ENCODE measurements at places on chromosomes 5 and 9. TPM values are rescaled to one million over a fixed set of nuclear protein-coding genes. Genes with fewer than 3 reads are reported as not detected.

- DNase-seq = no peak
- no peaks in the 10 kb centered on the region for H3K36me3 ChIP-seq
- H3K27me3 ChIP-seq = no peaks in the 10 kb centered on the region
- peaks cover 23% of the 10 kb centered on the region for H3K4me1 ChIP-seq
- no peak overlapping the region for H3K27ac ChIP-seq
Measured at GRCh38 chr9:104853159-104853558, 74.8 kb downstream of the ABCA1 start.

DNA sequence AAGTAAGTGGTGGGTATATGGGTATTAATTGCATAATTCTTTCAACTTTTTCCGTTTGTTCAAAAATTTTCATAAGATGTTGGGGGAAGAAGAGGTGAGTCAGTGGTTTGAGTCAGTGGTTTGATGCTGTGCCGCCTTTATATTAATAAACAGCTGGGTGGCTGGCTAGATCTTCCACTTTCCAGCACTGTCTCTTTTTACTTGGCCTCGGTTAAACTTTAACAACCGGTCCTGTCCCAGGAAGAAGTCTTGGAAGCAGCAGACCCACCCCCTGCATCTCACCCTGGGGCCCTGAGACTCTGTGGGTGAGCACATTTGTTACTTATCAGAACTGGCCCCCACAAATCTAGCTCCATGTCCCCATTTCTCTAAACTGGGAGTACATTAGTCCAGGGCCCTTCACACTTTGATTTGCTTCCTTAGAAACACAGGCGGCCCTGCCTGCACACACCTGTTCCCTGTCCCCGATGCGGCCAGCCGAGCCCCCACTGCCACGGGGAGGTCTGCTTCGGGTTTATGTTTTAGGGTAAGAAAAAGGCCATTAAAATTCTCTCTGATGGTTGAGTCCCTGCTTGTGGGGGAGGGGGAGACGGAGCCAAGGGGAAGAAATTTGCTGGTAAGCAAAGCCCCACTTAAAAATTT lies 90.7 kb downstream of the PTCH1 start:
- DNase-seq = peak; percentile 50
- no peaks in the 10 kb centered on the region for H3K36me3 ChIP-seq
- peak overlapping the region; percentile 48 for H3K4me3 ChIP-seq
- no peaks in the 10 kb centered on the region for H3K4me1 ChIP-seq

- H3K27ac ChIP-seq = peak overlapping the region; percentile 67
- H3K36me3 ChIP-seq = no peaks in the 10 kb centered on the region
- H3K4me3 ChIP-seq = peak overlapping the region; percentile 63
- no peaks in the 10 kb centered on the region for H3K27me3 ChIP-seq
- DNase-seq = no peak
Measured at GRCh38 chr9:127611603-127611898, 526 bp upstream of the STXBP1 start.

CDH18 gene
- not detected for total RNA-seq

Measured in fibroblast of lung (primary cell).